ENCODE measurements at places on chromosomes 12 and 14.

- no peak for DNase-seq
These were observed 27.2 kb upstream of the LRRK2 start for GRCh38 chr12:40197590-40197989.

- DNase-seq = no peak
These were observed 1.8 kb upstream of the CLEC2A start for GRCh38 chr12:9933958-9934357.

DNA sequence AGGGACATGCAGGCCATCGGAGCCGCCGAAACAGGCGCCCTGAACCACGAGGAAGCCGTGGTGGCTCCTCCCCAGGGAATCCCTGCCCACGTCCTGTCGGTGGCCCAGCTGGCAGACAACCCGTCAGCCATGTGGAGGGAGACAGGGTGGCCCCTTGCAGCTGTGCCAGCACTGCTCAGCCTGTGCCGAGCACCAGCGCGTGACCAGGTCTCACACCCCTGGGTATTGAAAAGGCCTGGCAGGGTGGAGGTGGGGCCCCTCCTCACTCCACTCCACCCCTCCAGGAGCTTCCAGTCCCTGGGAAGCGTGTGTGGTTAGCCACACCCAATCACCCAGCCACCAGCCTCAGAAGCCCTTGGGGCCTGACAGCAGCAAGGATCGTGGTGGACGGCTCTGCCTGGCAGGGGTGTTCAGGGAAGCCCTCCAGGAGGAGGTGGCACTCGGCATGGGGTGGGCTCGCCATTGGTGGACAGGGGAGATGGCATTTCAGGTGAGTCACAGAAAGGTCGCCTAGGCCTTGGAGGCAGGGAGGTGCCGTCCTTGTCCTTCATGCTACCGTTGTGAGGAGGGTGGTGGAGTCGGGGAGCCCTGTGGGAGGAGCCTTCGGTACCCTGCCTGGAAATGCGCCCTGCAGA lies 12.3 kb upstream of the DLK1 start:
- peak; percentile 7 for DNase-seq

- DNase-seq = no peak
These were observed 370.1 kb upstream of the DDHD1 start for GRCh38 chr14:53523226-53523625.

- DNase-seq = peak; percentile 93
These were observed 28.8 kb downstream of the ATXN2 start for GRCh38 chr12:111570084-111570961.

DNA sequence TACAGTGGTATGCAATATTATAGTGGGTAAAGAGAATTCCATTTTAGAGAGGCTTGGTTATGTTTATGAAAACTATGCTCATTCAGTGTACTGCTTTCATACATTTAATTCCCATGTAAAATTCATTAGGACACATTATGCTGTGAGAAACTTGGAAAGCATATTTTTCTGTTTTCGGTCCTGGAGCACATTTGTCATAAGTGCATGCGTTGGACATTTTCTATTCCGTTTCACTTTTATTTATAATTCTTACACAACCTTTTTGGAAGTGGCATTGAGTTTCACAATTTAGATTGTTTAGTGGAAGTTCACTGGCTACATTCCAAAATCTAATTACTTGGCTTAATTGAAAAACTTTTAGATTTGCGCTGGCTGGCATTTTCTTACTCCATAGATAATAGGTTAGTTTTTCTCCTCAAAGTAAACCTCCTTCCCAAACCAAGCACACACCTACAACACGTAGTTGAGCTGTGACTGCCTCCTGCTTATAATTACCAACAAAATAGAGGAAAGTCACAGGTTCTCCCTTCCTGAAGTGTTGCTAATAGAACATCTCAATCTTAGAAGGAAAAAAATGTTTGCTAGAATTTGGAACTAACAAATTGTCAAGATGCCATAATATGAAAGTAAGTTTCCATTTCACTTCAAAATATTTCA lies 938.5 kb downstream of the TRHDE start:
- no peak for DNase-seq

DNA sequence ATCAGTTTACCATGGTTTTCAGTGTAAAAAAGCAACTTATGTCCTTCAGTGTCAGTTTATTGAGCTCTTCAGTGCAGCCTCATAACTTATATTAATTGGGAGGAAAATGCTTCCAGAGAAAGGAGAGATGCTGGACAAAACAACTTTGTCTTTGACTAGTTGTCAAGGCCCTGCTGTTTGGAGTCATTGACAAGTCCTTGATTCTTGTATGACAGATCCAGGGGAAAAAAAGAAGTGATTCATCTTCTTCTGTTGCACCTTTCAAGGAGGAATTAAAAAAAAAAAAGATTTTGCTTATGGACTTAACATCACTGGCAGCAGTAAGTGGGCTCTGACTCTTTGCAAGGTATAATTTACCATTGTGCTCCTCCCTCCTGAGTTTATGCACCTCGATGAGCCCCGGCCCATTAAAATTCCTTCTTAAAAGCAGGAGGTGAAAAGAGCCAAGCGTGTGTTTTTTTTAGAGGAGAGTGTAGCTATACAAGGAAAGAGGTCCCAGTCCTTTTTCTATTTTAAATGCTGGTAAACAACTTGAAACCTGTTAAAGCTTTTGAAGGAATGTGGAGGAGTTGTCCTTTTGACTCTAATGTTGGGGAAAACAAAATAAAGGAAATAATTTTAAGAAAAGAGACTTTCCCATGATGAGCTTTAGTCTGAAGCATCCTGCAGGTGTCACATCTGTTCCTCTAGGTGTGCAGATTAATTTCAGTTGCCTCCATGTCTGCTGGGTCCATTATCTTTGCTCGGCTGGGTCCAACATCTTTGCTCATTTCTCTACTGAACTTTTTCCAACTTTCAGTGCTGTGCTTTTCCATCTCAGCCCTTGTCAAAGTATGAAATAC lies 431.6 kb downstream of the RAD51B start:
- DNase-seq = peak; percentile 32

DNA sequence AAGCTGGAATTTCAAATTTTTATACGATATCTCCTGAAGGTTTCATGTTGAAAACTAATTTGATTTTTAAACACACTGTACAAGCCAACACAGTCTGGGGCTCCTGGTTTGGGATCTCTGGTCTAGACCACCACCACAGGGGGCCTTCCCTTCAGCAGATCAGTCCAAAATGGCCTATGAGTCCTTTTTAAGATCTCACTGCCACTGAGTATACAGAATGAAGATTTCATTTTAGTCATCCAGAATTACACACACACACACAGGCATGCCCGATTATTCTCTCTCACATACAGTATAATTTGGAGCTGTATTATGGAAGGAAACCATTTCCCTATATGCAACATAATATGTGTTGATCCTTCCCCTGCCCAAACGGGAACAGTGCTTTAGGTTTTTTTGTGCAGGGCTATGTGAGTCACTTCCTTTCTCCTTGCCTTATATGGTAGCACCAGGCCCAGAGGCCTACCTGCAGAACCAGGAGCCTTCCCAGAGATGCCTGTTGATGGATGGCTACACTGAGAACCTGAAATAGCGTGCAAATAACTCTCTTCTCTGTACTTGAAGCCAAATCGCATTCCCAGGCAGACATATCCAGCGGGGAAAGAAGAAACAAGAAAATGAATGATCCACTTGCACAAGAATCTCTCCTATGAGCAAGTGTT lies 28.1 kb upstream of the WNK1 start:
- peak; percentile 32 for DNase-seq

GRCh38 chr14:101628471-101628966 lies 67.2 kb downstream of the DIO3 start:
- peak; percentile 51 for DNase-seq

- no peak for DNase-seq
These were observed 630.2 kb upstream of the NOVA1 start for GRCh38 chr14:27228053-27228452.

GRCh38 chr12:2650261-2651067 lies 144.3 kb upstream of the FKBP4 start:
- no peak for DNase-seq

DNA sequence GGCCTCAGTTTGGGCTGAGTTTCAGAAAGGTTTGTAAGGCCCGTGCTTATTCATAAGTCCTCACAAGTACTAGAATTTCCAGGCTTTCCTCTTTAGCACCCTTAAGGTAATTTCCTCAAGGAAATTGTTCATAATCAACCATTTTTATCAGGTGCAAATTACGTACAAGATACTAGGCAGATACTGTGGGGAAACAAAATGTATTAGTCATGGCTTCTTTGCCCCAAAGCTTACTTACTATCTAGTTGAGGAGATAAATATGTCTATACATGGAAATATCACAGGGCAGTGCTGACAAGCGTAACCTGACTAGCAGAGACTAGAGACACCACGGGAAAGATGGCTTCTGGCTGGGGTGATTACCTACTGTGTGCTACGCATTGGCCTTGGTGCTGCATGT lies 22.5 kb downstream of the MAX start:
- DNase-seq = no peak

- peak; percentile 48 for DNase-seq
These were observed 1.5 kb upstream of the NTS start for GRCh38 chr12:85872497-85873091.

DNA sequence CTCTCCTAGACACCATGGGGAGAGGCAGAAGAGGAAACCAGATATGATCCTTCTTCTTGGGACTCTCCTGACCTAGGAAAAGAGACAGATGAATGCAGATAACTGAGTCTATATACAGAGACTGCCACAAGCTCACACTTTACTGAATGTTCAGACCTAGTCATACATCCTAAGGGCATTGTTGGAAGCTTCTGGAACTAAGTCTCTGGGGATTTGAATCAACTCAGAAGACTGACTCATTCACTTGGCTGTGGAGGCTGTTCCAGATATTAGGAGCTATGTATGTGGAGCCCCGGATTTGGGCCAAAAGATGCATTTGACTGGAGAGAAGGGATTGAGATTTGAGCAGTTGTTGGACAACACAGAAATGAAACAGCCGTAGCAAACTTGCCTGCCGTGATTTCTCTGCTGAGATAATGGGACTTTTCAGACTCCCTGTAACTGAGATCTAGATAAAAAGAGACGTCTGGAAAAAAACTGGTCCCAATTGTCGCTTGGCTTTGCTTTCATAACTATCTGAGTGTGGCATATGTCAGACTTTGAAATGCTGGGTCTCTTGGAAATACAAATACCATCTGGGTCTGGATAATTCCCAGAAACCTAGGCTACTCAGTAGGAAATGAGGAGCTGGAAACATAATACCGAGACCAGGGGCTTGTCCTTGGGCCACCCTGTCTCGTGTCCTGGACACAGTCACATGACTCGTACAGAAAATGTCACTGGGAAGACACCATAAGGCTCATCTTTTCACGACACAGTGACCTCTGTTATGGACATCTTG lies 396.8 kb downstream of the NUAK1 start:
- DNase-seq = peak; percentile 81

DNA sequence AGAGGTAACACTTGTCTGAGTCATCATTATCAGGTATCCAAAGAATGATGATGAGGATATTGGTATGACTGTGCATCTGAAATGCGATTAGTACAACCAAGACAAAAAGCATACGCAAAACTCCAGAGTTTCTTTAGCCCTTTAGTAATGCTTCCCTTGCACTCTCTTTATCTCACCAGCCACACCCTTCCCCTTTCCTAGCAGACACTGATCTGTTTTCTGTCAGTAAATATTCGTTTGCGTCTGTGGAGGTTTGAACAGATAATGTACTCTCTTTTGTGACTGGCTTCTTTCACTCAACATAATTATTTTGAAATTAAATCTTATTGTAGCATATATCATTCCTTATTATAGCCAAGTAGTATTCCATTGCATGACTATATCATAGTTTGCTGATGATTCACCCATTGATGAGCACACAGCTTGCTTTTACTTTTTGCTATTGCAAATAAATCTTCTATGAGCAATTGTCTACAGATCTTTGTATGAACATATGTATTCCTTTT lies 775.7 kb downstream of the SLC6A15 start:
- no peak for DNase-seq

GRCh38 chr12:47910486-47910885 lies 5.7 kb upstream of the VDR start:
- peak; percentile 14 for DNase-seq
